ENCODE measurements at places on chromosomes 5 and 9.

GRCh38 chr5:146441896-146442295, 5.2 kb upstream of the TCERG1 start:
- DNase-seq = no peak

DNA sequence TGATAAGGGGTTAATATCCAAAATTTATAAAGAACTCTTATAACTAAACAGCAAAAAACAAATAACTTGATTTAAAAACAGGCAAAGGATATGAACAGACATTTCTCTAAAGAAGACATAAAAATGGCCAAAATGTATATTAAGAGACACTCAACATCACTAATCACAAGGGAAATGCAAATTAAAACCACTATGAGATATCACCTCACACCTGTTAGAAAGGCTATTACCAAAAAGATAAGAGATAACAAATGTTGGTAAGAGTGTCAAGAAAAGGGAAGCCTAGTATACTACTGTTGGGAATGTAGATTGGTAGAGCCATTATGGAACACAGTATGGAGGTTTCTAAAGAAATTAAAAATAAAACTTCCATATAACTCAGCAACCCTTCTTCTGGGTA, 19.4 kb upstream of the SH3TC2 start:
- no peak for DNase-seq

DNA sequence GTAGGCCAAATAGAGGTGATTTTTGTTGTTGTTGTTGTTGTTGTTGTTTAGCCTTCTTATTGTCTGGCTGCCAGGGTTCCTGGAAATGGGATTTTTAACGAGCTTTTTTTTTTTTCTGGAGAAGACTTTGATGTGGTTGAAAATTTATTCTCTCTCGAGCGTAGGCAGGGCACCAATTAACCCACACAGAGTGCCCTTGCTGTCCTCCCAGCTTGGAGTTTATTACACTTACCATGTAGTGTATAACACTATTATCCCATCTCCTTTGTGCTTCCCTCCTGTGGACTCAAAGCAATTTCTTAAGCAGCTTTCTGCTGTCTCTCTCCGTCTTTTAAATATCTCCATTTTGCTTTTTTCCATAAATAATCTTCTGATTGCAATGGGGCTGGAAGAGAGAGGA, 57.4 kb downstream of the OR2K2 start:
- no peak for DNase-seq

DNA sequence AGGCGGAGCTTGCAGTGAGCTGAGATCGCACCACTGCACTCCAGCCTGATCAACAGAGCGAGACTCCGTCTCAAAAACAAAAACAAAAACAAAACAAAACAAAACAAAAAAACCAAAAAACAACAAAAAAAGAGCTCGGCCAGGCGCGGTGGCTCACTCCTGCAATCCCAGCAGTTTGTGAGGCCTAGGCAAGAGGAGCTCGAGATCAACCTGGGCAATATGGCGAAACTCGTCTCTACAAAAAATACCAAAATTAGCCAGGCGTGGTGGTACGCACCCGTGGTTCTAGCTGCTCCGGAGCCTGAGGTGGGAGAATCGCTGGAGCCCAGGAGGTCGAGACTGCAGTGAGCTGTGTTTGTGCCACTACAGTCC, 20.2 kb downstream of the TRIM7 start:
- DNase-seq = no peak
